Cardiac fibroblast (primary cell): ENCODE measurements at places on chromosomes 16 and 17.

DNA sequence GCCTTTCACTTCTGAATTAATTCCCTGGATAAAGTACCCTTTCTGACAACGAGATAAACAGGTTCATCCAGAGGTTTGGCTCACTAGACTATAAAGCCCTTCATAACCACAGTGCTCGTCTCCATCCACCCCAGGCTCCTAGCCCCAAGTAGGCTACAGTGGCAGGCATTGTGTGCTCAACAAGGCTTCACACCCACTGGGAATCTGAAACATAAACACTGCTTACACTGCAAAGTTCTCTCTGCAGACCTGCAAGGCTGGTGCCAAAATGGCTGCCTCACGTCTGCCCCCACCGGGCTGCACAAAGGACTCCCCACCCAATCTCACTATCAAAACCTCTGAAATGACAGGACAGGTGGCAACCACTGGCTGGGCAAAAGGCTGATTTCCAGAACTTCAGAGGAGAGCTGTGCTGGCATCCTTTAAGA lies 5.1 kb upstream of the HLF start:
- no peak for DNase-seq

DNA sequence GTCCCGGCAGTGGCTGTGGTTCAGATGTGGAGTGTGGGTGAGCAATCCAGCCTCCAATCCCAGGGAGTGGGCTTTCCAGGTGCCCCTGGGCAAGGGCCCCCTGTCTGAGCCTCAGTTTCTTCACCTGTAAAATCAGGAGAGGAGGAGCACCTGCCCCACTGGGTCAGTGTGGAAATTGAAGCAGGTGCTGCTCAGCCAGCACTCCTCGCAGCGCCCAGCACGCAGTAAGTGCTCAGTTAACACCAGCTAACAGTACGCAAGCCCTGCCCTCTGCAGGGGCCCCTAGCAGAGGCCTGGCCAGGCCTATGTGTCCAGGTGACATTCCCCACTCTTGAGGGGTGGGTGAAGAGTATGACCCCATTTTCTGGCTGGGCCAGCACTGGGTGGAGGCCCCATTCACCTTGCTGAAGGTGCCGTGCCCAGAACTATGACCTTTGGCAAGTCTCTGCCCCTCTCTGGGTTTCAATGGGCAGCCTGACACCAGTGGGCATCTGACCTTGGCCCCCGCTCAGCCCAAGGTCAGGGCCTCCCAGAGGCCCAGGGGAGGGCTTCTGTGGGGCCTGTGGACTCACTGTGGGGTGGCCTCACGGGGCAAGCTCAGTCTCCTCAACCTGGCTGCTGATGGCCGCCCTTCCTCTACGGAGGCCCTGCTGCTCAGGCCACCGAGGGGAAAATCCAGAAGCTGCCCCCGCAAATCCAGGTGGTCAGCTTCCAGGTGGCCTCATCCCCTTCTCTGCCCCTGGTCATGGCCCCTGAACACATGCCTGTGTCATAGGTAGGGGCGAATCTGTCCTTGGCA lies 2.5 kb downstream of the MTSS2 start:
- DNase-seq = no peak

- peak; percentile 38 for DNase-seq
Observed at GRCh38 chr17:77120868-77121267, 19.9 kb upstream of the SEC14L1 start.

GRCh38 chr17:42129109-42129837 lies 6.7 kb downstream of the HSPB9 start:
- no peak for DNase-seq

- DNase-seq = no peak
Observed at GRCh38 chr17:70542876-70543275, 373.5 kb downstream of the KCNJ2 start.

- no peak for DNase-seq
Observed at GRCh38 chr16:64933885-64934284, 188.0 kb downstream of the CDH11 start.

DNA sequence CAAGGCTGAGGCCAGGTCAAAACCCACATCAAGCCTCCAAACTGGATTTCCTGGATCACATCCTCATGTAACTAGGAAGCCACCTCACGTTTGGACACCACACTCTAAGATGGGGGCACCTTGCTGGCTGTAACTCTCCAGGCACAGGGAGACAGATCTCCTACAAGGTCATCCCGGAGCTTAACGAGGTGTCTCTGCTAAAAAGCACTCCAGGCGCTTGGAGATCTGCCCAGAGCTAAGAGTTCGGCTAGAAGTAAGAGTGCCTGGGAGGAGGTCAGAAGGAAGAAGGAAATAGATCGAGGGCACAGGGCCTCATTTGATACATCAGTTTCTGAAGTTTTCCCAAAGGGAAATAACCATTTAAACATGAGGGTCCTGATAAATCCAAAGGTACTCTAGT lies 15.9 kb downstream of the PSMB3 start:
- DNase-seq = no peak

GRCh38 chr17:19590912-19591551 lies 57.4 kb downstream of the SLC47A1 start:
- DNase-seq = no peak

GRCh38 chr17:48084932-48085331 lies 16.3 kb downstream of the CBX1 start:
- DNase-seq = no peak

GRCh38 chr16:30121741-30122571 lies 1.1 kb downstream of the MAPK3 start:
- DNase-seq = peak; percentile 49

DNA sequence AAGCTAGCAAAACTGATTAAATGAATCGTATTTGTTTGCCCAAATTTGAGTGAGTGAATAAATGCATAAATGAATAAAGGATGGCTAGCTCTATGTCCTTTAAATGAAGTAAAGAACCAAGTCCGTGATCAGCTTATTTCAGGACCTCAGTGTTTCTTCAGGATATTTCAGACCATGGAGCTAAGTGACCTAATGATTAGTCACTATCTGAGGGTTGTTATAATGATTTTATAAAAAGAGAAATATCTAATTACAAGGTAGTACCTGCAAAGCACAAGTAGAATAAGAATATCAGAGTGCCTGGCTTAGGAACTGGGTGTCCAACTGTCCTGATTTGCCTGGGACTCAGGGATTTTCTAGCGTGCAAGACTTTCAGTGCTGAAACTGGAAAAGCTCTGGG lies 12.5 kb downstream of the KCNJ2 start:
- DNase-seq = peak; percentile 36

DNA sequence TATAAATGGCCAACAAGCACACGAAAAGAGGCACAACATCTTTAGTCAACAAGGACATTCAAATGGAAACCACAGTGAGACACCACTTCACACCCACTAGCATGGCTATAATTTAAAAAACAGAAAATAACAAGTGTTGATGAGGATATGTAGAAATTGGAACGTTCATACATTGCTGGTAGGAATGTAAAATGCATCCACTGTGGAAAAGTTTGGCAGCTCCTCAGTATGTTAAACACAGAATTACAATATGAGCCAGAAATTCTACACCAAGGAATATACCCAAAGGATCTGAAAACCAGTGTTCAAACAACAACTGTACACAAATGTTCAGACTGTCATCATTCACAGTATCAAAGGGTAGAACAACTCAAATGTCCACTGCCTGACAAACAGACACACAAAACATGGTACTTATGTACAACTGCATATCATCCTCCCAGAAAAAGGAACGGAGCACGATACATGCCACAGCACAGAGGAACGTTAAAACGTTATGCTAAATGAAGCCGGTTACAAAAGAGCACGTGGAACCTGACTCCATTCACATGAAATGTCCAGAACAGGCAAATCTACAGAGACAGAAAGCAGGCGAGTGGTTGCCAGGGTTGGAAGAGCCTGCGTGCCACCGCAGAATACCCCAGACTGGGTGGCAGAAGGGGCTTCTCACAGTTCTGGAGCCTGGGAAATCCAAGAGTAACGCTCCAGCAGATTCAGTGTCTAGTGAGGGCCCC lies 32.8 kb upstream of the METRNL start:
- no peak for DNase-seq

DNA sequence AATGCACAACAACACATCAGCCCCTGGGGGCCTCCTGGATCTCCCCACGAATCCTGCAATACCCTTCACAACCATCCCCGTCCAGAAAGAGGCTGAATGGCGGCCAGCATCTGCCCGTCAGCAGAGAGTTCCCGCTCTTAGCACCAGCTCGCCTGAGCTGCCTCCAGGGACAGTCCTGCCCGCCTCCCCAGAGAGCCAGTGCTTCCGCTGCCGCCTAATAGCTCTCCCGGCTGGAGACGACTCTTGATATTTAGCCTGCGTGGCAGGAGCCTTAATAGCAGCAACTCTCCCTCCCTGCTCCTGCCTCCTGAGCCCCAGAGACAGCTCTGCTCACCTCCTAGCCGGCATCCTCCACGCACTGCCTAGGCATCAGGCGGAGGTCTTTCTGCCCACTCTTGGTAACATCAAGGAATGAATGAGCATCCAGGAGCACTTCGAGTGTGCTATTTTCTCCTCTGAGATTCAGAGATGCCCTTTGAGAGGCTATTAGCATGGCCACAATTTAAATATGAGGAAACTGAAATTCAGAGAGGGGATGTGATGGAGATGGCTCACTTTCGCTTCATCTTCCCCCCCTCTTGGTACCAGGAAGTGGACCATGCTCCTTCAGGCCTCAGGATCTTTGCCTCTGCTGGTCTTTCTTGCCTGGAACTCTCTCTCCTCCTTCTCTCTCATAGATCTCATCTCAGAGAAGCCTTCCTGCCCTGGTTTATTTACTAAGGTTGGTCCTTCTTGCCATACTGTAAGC lies 67.9 kb downstream of the RAI1 start:
- no peak for DNase-seq

DNA sequence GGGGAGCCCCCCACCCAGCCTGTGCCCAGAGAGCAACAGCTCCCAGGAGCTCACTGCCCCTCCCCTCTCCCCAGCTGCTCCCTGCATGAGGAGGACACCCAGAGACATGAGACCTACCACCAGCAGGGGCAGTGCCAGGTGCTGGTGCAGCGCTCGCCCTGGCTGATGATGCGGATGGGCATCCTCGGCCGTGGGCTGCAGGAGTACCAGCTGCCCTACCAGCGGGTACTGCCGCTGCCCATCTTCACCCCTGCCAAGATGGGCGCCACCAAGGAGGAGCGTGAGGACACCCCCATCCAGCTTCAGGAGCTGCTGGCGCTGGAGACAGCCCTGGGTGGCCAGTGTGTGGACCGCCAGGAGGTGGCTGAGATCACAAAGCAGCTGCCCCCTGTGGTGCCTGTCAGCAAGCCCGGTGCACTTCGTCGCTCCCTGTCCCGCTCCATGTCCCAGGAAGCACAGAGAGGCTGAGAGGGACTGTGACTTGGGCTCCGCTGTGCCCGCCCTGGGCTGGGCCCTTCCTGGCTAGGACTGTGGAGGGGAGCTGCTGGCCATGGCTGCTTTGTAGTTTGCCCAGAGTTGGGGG lies 584 bp downstream of the TCAP start:
- DNase-seq = no peak

GRCh38 chr17:17935321-17936271 lies 36.6 kb downstream of the TOM1L2 start:
- peak; percentile 92 for DNase-seq

DNA sequence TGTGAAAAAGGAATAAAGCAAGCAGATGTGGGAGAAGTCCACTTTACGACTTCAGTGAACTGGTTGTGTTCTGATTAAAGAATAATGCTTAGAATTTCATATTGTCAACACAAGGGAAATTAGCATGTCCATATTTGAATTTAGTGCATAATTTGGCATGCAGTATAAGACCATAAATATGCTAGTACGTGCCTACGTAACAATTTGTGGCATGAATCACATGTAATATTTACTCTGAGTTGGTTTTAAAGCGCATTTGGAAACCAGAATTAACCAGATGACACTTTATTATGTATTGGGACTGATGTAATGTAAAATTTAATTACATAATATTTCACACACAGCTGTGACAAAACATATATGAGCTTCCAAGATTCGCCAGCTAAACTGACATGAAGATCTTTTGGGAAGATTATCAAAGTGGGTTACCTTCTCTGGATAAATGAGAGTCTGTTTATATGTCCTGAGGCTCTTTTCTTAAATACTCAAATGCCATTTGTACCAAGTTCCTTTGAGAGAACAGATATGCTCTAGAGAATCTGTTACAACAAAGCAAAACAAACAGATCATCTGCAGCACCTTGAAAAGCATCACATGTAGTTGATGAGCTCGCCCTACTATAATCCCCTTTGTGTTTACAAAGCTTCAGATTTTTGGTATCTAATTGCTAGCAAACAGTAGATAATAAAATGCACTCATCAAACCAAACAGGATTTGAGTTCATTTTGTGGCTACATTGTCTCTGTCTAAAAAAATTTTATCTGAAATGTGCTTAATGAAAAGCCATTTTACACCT lies 1468.6 kb downstream of the CDH11 start:
- DNase-seq = no peak

- no peak for DNase-seq
Observed at GRCh38 chr17:80110447-80110812, 9.0 kb downstream of the GAA start.

GRCh38 chr16:57920880-57921229 lies 50.1 kb downstream of the CNGB1 start:
- DNase-seq = no peak

- no peak for DNase-seq
Observed at GRCh38 chr17:32742681-32743538, 134.0 kb downstream of the MYO1D start.

- DNase-seq = no peak
Observed at GRCh38 chr16:49932434-49932833, 76.5 kb upstream of the ZNF423 start.
